Activated naive CD8-positive, alpha-beta T cell treated with anti-CD3 and anti-CD28 coated beads for 36 hours (primary cell): ENCODE measurements at places on chromosomes 2 and 18.

DNA sequence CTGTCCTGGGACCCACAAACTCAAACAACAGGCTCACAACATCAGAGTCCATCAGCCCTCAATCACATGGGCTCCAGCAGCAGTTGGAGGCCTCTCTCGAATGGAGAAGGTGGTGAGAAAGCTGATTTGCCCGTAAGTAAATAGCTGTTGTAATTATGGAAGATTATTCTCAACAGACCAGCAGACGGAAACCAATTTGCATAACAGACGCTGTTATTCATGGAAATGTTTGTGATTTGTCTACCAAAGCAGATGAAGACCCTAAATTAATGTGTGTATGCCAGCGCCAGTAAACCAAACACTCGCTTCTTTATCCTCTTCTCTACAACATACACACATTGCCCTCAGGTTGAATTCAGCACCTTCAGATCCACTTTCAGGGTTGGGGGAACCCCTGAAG is 23.4 kb upstream of the GALNT14 start:
- no peak for DNase-seq

DNA sequence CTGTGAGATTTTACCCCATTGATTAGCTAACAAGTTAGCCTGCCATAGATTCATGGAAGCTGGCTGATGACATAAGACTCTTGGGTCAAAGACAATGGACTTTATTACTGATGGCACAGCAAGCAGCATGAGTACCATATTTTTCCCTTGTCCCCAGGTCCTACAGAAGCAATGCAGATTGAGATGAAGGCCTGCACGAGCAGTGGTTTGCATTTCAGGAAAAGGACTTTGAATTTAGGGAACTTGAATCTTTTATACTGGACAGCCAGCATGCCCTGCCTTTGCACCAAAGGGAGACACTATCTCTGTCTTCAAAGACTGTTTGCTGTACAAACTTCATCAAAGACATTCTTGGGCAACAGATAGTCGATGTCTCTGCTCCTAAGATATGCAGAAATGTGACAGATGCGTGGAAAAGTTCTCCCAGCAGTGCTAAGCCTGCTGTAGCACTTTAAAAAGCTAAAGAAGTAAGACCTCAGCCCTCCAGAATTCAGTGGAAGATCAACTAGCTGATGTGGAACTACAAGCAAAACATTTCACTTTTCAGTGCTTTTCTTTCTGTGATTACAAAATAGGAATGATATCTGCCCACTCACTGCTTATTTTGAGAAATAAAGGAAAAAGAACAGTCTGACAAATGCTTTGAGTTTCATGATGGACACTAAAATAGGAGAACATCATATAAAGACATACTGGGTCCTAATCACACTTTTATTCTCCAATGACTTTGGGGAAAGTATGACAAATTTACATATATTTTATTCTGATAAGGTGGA is 44.4 kb upstream of the TANK start:
- DNase-seq: no peak

DNA sequence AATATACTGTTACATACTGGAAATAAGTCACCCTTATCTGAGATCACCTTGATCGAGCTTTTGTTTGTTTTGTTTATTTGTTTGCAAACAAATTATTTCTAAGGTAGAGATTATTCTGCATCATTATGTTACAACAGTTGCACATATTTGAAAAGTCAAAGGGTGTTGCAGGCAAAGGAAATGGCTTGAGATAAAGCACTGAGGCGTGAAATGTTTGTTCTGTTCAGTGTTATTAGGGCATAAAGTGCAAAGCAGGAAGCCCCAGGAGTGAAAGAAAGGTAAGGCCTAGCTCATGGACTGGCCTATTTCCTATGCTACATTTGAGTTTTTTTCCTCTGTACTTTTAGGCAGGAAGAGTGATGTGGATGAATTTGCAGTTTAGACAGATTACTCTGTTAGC is 1815.6 kb upstream of the LRRTM1 start:
- no peak for DNase-seq

DNA sequence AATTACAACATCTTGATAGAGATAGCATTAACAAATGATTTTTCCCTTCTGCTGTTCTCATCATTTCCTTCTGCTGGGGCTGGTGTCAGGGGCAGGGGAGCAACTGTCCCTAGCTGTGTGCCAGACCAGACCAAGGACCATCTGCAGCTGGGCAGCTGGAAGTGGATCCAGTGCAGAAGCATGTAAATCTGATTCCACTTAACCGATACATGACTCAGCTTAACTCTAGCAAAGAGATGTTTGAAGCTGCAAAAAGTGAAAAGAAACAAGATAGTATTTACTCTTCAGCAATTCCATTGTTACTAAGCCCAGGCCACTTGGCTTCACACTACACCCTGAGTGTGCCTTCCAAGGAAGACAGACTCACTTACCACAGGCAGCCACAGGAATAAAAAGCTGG is 151.1 kb downstream of the GALNT1 start:
- no peak for DNase-seq

DNA sequence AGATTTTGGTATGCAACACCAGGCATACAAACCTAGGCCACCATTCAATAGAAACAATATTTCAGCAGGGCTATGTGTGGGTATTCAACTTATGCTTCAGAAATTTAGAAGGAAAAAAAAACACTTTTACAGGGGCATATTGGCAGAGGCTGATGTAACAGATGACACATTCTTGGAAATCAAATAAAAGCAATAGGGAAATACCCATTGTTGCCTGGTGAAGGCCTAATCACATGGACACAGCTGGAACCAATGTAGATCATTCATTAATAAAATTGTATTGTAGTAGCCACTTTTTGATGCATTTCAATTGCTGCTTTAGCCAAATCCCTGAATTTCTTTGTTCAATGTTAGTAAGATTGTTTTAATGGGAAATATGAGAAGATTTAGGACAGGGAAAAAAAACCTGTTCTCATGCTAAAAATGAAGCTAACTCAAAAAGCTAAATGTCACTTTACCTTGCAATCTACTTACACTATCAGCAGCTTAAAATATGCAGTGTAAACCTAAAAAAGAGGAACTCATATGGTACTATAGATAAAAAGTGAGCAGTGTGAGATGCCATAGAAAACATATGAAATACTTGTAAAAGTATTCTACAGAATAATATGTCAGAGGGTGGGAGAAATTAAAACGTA is 289.4 kb downstream of the ZEB2 start:
- no peak for DNase-seq

GRCh38 chr18:36314754-36315153 is 17.2 kb downstream of the FHOD3 start:
- no peak for DNase-seq
